Hippocampal formation (tissue), 2 donors: ENCODE measurements at places on chromosomes 3 and 15.

DNA sequence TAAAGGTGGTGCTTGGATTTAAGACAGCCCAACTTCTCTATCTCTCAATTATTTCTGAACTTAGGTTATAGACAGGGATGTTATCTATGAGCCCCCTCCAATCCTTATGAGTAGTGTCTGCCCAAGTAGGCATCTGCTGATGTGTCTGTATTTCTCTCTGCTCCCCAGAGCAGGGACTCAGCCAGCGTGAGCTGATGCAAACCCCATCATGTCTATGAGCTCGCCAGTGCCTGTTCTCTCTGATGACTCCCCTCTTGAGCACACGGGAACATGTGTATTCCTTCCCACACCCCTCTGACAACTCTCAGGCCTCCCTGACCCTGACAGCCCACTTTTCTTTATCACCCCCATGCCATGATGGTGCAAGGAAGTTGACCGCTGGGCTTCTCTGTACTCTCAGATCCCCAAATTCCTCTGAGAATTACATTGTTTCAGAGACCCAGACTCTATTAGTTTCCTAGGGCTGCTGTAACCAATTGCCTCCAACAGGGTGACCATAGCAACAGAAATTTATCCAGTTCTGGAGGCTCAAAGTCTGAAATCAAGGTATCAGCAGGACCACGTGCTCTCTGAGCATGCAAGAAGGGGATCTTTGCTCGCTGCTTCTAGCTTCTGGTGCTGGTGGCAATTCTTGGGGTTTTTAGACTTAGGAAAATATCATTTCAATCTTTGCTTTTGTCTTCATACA lies 73.5 kb upstream of the ST8SIA2 start:
- no peak for DNase-seq

- DNase-seq, result no peak
These were observed 13.5 kb upstream of the GRAMD1C start for GRCh38 chr3:113825090-113825489.

DNA sequence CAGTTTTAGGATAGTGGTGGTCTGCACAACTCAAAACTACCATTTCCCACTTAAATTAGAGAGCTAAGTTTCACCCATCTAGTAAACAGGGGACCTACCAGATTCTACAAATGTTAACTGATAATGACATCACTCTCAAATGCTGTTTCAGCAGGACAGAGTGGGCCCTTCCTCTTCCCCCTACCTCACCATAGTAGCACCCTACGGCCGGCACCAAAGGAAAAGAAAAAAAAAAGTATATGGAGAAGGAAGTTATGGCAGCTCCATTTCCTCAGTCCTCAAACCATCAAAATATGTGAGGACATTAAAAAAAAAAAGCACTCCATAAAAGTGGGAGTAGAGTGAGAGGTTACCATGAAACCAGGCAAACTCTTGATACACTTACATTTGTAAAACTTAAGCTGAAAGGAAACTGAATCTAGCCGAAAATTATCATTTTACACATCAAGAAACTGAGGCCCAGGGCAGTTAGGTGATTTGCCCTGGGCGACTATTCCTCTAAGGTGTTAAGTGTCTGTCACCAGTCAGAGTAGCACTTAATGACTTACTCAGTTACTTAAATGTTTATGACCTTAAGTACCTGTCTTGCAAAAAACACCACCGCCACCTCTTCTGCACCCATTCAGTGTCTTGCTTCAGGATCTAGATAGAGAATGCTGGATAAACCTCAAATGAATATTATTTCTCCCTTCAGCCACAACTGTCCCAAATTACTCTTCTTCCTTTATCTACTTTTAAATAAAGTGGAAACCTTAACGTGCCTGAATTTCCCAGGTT lies 2.7 kb downstream of the MSL2 start:
- no peak for DNase-seq

DNA sequence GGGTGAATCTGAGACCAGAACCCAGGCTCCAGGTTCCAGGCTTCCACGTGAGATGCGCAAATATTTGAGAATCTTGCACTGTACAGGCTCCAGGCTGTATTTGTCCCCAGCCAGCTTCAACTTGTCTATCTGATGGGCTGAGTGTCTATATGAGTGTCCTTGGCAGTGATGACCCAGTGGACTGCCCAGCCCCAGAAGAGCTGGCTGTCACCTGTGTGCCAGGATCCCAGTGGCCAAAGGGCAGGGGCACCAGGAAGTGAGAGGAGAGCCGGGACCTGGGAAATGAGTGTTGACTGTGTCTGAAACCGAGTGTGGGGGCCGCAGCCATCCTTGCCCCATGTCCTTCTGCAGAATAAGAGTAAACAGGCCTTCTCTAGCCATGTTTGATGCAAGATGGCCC lies 10.4 kb downstream of the FAH start:
- no peak for DNase-seq

DNA sequence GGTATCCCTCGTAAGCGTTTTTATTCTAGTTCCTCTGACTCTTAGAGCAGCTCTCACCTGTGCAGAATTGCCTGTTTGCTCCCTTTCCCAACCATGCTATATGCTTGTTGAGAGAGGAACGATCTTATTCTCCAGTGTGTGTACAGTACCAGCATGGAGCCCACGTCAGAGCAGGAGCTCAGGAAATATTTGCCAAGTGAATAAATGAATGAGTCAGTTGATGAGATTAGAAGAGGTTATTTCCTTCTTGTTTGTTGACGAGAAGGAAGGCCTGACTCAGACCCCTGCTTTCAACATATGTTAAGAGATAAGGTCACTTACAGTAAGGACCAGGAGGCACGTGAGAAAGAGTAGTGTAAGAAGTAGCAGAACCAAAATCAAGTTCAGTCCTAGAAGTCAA lies 106.3 kb upstream of the ABHD17C start:
- no peak for DNase-seq

- no peak for DNase-seq
These were observed 481.4 kb upstream of the CFAP20DC start for GRCh38 chr3:59531066-59531745.

DNA sequence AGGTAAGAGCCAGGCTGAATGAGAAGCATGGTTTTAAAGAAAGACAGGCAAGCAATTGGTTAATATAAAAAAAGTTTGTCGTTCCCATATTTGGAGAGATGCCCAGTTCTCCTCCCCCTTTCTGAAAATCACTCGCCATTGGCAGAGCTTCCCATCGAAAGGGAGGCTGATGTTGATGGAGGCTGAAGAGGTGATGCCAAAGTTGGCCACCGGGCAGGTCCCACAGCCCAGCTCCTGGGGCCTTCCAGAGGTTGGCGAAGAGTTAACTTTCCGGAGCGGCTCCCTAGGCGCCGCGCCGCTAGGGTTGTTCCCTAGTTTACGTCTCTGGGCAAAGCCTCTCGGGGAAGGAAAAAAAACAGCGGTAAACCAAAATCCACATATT lies 793 bp downstream of the PCOLCE2 start:
- DNase-seq, result no peak

- no peak for DNase-seq
These were observed 580.4 kb downstream of the VGLL3 start for GRCh38 chr3:86410587-86410986.

GRCh38 chr3:184874709-184875644 lies 63.0 kb downstream of the VPS8 start:
- no peak for DNase-seq

DNA sequence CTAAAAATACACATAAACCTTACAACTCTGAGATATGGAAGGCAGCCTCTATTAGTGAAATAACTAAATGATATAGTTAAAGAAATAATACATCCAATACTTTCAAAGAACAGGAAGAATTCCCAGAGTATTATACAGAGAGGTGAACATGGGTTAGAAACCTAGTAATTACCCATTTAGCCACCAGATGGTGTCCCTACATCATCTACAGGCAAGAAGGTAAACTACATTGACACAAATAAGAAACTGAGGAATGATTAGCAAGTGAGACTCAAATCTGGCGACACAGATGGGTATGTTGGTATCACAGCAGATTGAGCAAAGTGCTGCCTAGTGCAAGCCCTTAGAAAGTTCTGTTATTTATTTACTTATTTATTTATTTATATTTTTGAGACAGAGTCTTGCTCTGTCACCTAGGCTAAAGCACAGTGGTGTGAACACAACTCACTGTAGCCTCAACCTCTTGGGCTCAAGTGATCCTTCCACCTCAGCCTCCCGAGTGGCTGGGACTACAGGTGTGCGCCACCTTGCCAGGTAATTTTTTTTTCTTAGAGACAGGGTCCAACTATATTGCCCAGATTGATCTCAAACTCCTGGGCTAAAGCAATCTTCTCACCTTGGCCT lies 28.2 kb downstream of the NEK4 start:
- no peak for DNase-seq

DNA sequence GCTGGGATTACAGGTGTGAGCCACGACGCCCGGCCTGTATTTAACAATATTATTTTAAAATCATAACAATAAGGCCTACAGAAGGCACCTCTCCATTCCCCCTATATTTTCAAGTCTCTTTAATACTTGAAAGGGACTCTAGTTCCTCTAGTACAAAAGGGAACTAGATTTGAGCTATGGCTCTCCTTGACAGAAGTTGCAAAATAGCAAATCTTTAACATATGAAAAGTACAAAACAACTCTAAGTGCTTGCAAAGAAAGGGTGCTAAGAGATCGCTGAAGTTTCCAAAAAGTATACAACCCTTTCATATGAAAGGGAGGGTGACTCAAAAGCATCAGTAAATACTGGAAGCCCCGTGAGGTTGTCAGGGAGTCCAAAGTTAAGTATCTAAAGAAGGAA lies 23.8 kb downstream of the AP3S2 start:
- no peak for DNase-seq

GRCh38 chr3:27275441-27275990 lies 93.7 kb downstream of the NEK10 start:
- DNase-seq, result no peak

- no peak for DNase-seq
These were observed 35.2 kb downstream of the RAB6B start for GRCh38 chr3:133860519-133860918.

GRCh38 chr15:64574301-64575017 lies 114.1 kb downstream of the ZNF609 start:
- no peak for DNase-seq

GRCh38 chr3:46098319-46098761 lies 71.1 kb upstream of the XCR1 start:
- no peak for DNase-seq
